NCI-H226 (cell line): ENCODE measurements at places on chromosomes 1 and 21.

GRCh38 chr1:52072291-52072690 lies 16.2 kb downstream of the BTF3L4 start:
- no peak for DNase-seq

- DNase-seq: no peak
Observed at GRCh38 chr1:31694069-31694963, 9.5 kb downstream of the COL16A1 start.

DNA sequence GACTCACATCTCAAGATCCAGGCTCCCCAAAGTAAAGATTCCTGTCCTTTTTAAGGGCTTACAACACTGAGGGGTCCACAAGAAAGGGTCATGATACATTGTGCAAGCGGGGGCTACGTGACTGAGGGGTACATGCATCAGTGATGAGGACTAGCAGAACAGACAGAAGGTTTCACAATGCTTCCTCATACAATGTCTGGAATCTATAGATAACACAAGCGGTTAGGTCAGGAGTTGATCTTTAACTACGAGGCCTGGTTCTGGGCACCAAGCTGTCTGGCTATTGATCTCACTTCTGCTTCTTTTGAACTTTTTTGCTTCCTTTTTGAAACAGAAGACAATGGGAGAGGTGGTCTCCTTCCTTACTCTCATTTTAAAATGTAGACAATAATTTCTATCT lies 718.6 kb downstream of the AMY1C start:
- no peak for DNase-seq

DNA sequence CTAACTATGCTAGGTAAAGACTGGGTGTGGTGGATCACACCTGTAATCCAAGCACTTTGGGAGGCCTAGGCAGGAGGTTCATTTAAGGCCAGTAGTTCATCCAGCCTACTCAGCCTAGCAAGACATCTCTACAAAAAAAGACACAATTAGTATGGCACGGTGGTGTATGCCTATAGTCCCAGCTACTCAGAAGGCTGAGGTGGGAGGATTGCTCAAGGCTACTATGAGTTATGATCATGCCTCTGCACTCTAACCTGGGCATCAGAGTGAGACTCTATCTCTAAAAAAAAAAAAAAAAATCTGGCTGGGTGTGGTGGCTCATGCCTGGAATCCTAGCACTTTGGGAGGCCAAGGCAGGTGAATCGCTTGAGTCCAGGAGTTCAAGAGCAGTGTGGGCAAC lies 21.6 kb downstream of the NUP210L start:
- no peak for DNase-seq
